ENCODE measurements at places on chromosomes 6 and 20.

GRCh38 chr6:128963561-128963960, 80.6 kb downstream of the LAMA2 start:
- no peak for DNase-seq

DNA sequence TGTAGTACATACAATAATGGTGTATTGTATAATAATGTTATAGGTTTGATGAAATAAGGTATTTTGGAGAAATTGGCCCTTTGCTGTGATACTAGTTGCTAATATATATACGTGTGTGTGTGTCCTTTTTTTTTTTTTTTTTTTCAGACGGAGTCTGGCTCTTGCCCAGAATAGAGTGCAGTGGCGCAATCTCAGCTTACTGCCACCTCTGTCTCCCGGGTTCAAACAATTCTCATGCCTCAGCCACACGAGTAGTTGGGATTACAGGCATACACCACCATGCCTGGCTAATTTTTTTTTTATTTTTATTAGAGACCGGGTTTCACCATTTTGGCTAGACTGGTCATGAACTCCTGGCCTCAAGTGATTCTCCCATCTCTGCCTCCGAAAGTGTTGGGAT, 23.3 kb downstream of the SENP6 start:
- no peak for DNase-seq

GRCh38 chr6:148954934-148955333, 208.1 kb downstream of the UST start:
- no peak for DNase-seq

GRCh38 chr6:133985970-133986369, 32.9 kb downstream of the TBPL1 start:
- DNase-seq = no peak

GRCh38 chr6:119273272-119274196, 76.0 kb downstream of the MAN1A1 start:
- no peak for DNase-seq

- no peak for DNase-seq
These were observed 123.8 kb upstream of the TMEM170B start for GRCh38 chr6:11413728-11414127.

GRCh38 chr20:1802385-1803060, 92.7 kb upstream of the SIRPA start:
- DNase-seq = peak; percentile 55

- DNase-seq = no peak
These were observed 122.4 kb downstream of the MAP3K7 start for GRCh38 chr6:90464507-90464906.

GRCh38 chr6:34095741-34096140, 50.1 kb downstream of the GRM4 start:
- no peak for DNase-seq

GRCh38 chr20:58389324-58389967, 417 bp downstream of the VAPB start:
- DNase-seq = peak; percentile 18

DNA sequence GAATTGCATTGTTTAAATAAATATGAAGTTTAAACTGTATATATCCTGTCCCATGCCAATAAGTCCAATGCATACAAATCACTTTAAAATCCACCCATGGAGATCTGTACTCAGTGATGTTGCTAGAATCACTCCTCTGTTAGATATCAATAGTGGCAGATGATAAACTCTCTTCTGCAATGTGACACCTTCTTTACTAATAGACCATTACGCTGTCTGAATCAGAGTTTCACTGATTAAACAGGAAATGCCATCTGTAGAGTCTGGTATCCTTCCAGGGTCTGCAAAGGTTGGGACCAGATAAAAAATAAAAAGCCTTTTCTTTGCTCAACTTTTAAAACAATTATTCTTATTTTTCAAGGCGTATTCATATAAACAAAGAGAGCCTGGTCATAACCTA, 134.5 kb downstream of the EDN3 start:
- DNase-seq = no peak

DNA sequence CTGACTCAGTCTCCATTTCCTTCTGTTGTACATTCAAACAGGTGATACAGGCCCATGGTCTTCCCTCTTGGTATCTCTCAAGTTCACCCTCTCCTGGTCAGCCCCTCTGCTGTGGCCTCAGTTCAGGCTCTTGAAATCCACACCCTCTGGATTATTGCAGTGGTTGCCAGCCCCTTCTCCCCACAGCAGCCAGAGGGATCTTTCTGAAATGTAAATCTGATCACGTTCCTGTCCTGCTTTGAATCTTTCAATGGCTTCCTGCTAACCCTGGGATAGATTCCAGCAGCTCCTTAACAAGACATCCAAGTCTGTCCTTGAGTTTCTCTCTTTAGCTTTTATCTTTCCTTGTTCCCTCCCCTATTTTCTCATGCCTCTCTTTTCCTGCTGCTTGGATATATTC, 22.2 kb downstream of the CHMP4B start:
- DNase-seq = no peak

- no peak for DNase-seq
These were observed 114.1 kb upstream of the HDDC2 start for GRCh38 chr6:125415913-125416312.

DNA sequence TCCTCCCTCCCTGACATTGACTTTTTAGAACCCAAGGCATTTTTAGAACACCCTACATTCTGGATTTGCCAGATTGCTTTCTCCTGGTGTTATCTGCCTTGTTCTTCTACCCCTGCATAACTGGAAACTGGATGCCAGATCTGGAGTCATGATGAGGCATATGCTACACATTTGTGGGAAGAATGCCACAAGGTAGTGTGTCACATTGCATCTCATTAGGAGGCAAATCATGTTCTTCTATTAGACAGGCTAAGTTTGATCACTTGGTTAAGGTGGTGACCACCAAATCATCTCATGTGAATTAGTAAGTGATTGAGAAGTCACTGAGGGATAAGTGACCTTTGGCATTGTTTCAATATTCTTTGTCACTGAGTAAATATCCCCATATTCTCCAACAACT, 12.9 kb upstream of the NKX2-2 start:
- DNase-seq = no peak
